ENCODE measurements at places on chromosomes 6 and 20. TPM values are rescaled to one million over a fixed set of nuclear protein-coding genes. Genes with fewer than 3 reads are reported as not detected.

- no peak for DNase-seq
These were observed 616.1 kb downstream of the CD109 start for GRCh38 chr6:74312081-74312480.

DNA sequence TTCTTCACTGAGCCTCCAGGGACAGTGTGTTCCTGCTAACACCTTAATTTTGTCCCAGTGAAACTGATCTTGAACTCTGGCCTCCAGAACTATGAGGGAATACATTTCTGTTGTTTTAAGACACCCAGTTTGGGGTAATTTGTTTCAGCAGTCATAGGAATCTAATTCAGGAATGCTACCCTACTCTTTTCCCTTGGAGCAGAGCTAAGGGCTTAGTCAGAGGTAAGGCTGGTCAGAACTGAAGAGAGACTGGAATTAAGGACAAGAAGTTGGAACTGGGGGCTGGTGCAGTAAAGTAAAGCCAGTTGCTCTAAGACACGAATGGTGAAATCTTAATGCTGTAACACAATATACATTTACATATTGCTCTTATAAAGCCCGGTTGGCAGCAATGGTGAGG is 809.7 kb downstream of the MAFB start:
- no peak for DNase-seq

DNA sequence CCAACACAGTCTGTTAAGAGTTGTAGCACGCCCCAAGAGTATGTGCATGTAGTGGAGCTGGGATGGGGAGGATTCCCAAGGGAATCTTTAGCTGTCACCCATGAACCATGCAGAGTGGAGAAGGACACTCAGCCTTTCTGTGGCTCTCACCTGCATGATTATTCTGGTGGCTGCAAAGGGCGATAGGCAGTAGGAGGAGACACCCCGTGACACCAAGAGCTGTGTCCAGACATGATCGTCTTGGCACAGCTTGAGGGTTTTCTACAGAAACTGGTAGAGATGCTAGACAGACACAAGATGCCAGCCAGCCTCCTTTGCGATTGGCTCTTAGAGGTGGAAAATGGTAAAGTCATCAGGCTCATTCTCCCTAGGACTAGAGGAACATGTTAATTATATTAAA is 3.1 kb upstream of the CSE1L start:
- no peak for DNase-seq

DNA sequence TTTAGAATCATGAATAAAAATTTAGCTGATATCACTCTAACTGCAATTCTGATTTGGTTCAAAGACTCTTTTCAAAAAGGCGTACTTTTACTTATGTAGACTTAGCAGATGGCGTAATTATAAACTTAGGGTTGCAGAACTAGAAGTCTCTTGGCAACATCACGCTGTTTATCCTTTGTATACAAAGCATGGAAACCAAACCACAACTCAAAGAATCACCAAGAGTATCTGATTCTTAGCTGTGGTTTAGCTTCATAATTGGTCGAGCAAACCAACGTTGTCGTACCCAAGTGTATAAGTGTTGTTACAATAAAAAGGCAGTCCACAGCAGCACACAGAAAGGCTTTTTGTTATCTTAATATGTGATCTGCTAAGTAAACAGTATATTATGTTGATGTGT is 18.2 kb downstream of the STMND1 start:
- peak; percentile 12 for DNase-seq

GRCh38 chr6:127857051-127857637 is 43.7 kb downstream of the THEMIS start:
- DNase-seq: no peak

COL11A2 gene
- total RNA-seq: 5.5 TPM

ERVFRD-1 gene
- total RNA-seq: not detected

Measured in Daoy (cell line).